ENCODE measurements at places on chromosomes 7 and 10. TPM values are rescaled to one million over a fixed set of nuclear protein-coding genes. Genes with fewer than 3 reads are reported as not detected.

Gene SH2B2
- polyA plus RNA-seq, result not detected

Gene PIK3CG
- not detected for polyA plus RNA-seq

Gene NUTM2D
- polyA plus RNA-seq, result 0.24 TPM

Gene TEX36
- not detected for polyA plus RNA-seq

Gene OR13A1
- polyA plus RNA-seq, result not detected

Gene CH25H
- not detected for polyA plus RNA-seq

Gene NET1
- 5.5 TPM for polyA plus RNA-seq

Gene MYO3A
- not detected for polyA plus RNA-seq

Gene KLF14
- polyA plus RNA-seq, result not detected

Gene TET1
- 2.1 TPM for polyA plus RNA-seq

Gene GAD2
- polyA plus RNA-seq, result 53.2 TPM

Gene SEC31B
- polyA plus RNA-seq, result 3.7 TPM

Gene SFMBT2
- polyA plus RNA-seq, result 3.3 TPM
